MV-4-11 (cell line): ENCODE measurements at places on chromosomes 6 and 20.

DNA sequence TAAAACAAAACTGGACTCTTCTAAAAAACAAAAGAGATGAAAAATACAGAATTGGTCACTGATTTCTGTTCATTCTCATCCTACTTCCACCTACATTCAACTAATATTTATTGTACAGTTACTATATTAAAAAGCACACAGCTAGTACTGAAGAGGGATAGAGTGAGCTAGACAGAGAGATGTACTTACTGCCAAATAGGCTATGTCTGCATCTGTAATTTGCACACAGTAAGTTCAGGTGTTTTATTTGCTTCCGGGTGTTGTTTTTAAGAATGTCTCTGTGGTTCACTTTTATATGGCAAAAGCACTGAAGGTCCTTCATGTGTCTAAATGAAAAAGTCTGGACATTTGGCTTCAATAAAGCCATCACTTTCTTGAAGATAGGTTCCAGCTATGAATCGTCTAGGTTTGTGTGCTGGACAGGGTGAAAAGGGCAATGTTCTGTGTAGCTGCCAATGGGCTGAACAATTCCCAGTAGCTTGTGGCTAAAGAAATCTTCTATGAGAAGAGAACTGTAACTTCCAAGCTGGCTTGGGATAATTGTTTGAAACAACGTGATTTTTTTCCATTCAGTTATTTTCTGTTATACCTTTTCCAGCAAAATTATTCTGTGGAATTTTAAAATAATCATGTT lies 47.3 kb downstream of the EPB41L2 start:
- no peak for DNase-seq

GRCh38 chr6:44074439-44074812 lies 52.8 kb downstream of the MRPL14 start:
- DNase-seq: no peak

GRCh38 chr20:44765701-44766347 lies 20.2 kb downstream of the KCNK15 start:
- DNase-seq: no peak

GRCh38 chr20:52047811-52048764 lies 143.5 kb downstream of the ZFP64 start:
- no peak for DNase-seq

DNA sequence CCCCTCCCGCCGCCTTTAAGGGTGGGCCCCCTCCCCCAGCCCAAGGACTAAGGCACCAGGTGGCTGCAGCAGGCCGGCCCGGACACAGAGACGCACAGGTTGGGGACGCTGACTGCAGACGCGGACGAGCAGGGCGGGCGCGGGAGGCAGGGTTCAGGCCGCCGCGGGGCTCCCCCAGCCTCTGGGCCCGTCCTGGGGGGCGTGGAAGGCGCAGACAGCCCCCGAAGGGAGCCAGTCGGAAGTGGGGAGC lies 9.3 kb downstream of the DUSP15 start:
- no peak for DNase-seq

DNA sequence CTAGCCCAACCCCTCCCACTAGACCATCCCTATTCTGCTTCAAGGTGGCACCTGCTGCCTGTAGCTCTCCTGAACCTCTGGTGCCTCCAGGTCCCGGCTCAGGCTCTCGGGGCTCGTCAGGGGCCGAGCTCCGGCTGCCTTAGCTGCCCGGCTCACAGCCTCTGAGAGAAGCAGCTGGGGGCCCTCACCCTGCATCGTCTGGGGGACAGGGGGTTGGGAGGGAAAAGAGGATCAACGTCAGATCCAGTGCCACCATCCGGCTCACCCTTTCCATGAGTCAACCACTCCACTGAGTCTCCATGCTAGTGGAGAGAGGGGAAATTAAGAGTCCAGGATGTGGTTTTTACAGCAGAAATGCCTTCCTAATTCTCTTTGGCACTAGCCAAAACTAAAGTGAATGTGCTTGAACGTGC lies 13.0 kb downstream of the BAG6 start:
- DNase-seq: peak; percentile 57

- DNase-seq: no peak
Observed at GRCh38 chr6:123527406-123527805, 109.3 kb downstream of the TRDN start.

- peak; percentile 94 for DNase-seq
Observed at GRCh38 chr20:32155017-32155981, 45.8 kb downstream of the TM9SF4 start.

- DNase-seq: peak; percentile 84
Observed at GRCh38 chr6:166488076-166488685, 98.3 kb downstream of the RAMACL start.

DNA sequence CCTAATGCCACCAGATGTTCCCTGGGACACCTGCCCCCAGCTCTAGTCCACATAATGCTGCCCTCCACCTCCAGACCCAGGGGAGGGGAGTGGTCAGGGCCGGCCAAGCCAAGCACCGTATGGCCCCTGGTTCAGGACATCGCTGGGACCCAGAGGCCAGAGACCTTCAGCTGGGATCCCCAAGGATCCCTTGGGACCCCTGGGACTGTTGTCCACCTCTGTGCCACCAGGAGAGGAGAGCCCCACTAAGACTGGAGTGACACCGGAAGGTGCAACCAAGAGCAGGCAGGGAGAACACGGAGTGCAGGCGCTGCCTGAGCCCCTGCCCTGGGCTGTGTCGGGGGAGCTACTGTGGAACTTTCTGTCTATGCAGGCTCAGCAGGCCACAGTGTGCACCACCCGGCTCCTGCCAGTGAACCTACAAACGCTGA lies 43.6 kb downstream of the CTCFL start:
- DNase-seq: no peak

GRCh38 chr20:62740286-62741141 lies 31.9 kb downstream of the NTSR1 start:
- peak; percentile 98 for DNase-seq
